ENCODE measurements at places on chromosomes 11 and 22.

GRCh38 chr22:44024288-44024921 is at the start of gene PARVB:
PARVB (plus strand) TSS chr22:44024302; CDS start chr22:44024340, 38 bp downstream.
- ATAC-seq, result peak; percentile 18

GRCh38 chr11:120894202-120894985 is 129.5 kb upstream of the TBCEL start:
- no peak for ATAC-seq

GRCh38 chr22:25008666-25009065 is 56.1 kb downstream of the KIAA1671 start:
- no peak for ATAC-seq

DNA sequence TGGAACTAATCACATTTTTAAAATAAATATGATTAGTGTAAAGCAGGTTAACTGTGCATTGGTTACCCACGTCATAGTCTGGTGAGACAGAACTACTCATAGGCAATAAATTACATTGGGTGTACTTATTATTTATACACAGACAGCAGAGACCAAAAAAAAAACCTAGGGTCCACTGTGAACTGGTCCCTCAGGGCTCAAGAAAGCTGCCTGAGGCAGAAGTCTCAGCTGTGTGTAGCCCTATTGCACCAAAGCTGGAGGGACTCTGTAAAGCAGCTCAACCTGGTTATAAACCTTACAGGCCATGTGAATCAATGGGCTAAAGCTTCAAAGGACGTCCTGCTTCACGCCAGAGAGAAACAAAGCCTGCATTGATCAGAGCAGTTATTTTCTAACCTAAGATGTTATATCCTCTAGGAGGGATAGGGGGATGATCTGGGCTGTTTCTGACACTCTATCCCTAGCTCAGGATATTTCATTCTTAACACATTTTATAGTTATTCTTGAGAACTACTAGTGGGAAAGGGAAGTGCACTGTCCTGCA is 432.2 kb upstream of the ANO3 start:
- ATAC-seq, result no peak

DNA sequence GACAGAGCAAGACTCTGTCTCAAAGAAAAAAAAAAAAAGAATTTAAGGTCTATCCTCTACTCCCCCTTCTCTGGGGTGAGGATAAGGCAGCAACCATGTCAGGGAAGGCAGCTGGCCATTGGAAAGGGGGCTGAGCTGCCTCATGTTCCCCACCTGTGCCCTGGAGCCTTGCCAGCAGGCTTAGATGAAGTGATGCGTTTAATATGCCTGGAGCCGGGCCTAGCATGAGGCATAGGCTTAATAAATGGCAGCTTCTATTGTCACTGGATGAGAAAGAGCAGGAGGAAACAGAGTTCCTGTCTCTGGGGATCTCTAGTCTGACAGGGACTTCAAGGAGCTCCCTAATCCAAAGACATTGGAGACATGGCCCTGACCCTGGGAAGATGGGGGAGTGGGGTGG is 3.2 kb upstream of the KCNE3 start:
- no peak for ATAC-seq

DNA sequence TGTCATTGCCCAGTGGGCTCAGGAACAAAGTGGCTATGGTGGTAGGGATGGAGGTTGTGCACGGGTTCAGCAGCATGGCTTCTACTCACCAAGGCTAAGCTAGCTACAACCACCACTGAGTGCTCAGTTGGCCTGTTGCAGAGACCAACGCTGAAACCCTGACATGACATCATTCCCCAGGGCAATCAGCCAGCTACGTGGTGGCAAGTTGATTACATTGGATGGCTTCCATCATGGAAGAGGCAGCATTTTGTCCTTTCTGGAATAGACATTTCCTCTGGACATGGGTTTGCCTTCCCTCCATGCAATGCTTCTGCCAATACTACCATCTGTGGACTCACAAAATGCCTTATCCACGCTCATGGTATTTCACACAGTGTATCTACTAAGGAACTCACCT is 634.3 kb downstream of the OPCML start:
- ATAC-seq, result no peak

DNA sequence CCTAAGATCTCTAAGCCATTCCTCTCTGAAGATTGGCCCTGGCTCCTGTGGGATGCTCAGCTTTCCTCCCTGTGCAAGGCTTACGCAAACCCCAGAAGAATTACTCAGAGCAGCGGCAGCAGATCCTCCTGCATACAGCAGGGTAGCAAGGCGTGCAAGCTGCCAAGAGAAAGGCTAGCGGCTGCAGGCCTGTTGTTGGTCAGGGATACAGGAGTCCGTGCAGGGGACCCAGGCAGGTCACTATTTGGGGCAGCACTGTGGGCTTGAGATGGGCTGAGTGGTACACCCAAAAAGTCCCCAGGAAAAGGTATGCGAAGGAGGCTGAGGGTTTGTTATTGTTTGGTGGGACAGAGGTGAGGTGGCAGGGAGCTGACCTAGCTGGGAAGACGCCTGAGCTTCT is 1.5 kb downstream of the GLB1L2 start:
- ATAC-seq, result no peak

GRCh38 chr11:68266121-68266891 is 5.5 kb downstream of the C11orf24 start:
- no peak for ATAC-seq

DNA sequence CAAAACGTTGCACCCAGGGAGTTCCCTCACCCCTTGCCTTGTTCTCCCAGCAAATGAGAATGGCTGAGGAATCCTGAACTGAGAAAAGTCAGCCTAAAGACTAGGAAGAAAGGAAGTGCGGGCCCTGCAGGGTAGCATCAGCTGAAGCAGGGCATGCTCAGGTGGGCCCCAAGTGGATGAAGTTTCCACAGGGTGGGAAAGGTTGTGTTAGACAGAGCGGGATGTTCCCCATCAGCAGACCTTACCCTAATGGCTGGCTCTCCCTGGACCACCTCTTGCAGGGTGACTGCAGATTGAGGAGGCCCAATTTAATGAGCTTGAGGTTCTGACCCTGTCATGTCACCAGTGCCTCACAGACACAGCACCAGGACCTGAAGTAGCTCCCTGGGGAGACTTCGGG is 81.5 kb upstream of the MYOD1 start:
- no peak for ATAC-seq

GRCh38 chr11:10747733-10748132 is 3.3 kb upstream of the CTR9 start:
- no peak for ATAC-seq

DNA sequence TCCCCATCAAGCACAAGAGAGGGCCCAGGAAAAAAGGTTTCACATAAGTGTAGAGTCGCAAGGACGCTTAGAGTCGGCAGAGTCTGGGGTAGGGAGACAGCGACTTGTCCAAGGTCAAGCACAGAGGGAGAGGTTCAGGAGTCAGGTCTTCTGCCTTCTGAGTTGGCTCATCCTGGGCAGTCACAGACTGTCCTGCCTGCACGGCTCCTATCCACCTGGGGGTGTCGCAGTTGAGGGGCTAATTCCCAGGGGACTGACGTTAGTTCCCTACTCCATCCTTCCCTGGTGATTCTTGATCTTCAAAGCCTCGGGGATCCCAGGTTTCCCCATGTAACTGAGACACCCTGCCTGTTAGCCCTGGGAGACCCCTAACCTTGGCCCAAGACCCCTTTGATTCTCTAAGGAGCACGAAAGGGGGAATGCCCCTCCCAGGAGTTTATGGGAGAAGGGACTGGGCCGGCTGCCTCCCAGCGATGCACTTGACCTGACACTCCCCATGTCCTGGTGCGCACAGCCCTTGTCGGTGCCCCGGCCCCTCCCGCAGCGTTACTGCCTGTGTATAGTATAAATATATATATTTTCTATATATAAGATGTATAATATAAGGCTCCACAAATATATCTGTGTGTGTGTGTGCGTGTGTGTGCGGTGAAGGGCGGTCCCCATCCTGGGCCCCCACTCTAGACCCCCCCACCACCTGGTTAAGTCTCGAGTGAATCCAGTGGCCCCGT is 14.7 kb upstream of the TAB1 start:
- ATAC-seq, result no peak

DNA sequence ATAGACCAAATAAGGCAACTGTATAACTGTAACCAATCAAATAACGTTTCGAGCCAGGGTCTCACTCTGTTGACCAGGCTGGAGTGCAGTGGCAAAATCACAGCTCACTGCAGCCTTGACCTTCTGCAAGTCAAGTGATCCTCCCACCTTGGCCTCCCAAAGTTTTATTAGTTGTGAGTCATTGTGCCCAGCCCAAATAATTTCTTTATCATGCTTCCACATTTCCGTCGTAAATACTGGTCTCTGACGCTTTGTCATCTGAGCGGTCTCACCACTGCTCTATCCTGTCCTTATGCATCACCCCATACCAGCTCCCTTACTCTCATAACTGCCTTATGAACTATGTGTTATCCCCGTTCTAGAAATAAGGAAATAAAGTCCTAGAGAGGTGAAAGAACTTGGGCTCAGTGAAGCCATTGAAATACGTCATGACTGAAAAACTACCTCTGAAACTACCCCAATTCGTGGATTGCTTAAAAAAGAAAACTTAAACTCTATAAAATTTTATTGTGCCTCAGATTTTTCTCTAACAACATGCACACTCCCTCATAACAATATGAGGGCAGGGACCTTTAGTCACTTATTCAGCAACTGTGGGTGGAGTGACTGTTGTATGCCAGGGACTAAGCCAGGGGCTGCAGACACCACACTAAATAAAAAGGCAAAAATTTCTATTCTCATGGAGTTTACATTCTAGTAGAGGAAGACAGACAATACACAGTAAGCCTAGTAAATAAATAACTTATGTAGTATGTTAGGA is 15.8 kb upstream of the RTN4RL2 start:
- no peak for ATAC-seq

GRCh38 chr22:33036881-33037280 is 21.3 kb downstream of the SYN3 start:
- no peak for ATAC-seq

- ATAC-seq, result no peak
Observed at GRCh38 chr11:121421149-121421901, 30.8 kb upstream of the SORL1 start.

DNA sequence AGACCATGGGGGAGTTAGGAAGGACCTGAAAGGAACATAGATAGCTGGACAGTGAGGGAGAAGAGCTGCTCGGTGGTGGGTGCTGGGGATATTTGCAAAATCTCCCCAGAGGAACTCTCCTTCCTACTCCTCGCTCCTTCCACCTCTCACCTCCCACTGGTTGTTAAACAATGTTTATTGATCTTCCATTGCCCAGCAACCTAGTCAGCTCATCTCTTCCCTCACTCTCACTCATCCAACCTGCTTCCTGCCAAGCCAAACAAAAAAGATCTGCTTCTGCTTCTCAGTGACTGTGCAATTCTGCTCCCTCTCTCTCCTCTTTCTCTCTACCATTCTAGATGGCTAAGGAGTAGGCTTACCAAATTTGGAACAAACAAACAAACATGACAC is 115.0 kb downstream of the SLC1A2 start:
- peak; percentile 27 for ATAC-seq

- no peak for ATAC-seq
Observed at GRCh38 chr11:5137014-5137413, 1.1 kb downstream of the OR52A5 start.

DNA sequence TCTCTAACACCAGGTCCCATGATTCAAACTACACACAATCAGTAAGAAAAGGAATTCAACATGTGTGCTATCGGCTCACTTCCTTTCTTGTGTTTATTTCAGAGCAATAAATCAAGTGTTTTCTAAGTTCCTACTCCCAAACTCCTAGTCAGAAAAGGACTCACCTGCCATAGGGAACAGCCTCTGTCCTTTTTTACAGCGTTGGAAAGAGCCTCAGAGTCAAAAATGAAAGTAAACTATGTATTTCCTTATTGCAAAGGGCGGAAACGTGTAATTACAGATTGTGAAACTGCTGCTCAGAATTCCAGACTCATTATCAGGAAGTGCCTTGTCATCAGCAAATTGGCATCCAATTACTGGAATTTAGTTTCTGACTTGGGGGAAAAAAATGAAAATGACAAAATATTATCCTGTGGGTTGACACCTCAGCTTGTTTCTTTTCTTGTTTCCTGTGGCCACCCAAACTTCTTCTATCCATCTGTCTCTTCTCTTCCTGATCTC is at the start of gene CASP4:
Gene CASP4, minus strand, starts transcription at position 220 of the 501 bp plus-strand sequence. Its CDS starts 49 bp downstream, at position 171.
- ATAC-seq, result peak; percentile 54

- ATAC-seq, result no peak
Observed at GRCh38 chr11:117862019-117862725, 14.3 kb downstream of the FXYD6 start.

GRCh38 chr11:64848214-64848825 is 3.9 kb upstream of the CDC42BPG start:
- ATAC-seq, result no peak

DNA sequence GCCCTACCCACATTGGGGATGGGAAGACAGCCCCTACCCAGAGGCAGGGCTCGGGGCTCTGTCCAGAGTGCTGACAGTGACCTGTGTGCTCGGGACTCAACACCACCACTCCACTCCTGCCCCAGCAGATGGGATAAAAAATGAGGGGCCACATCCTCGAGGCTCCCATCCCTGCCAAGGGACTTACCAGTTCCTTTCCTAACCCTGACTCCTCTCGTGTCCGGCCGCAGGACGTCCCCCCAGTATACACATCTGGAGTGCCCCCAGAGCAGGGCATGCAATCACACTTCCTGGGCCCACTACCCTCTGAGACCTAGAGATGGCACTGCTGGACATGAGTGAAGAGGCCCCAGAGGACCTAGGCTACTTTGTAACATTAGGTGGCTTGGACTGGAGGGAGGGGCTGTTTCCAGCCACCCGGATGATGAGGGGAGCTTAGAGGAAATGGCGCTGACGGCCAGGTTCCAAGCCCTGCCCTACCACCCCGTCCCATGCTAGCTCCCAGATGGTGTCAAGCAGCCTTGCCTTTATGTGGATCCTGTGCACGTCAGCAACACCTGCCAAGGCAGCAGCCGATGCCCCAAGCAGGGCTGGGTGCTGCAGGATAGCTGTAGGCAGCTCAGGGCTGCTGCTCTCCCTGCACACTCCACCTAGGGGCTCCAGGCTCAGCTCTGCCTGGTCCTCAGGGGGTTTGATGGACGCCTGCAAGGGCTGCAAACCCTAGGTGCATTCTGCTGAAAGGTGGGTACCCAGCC is 86.6 kb downstream of the DGCR2 start:
- ATAC-seq, result no peak

DNA sequence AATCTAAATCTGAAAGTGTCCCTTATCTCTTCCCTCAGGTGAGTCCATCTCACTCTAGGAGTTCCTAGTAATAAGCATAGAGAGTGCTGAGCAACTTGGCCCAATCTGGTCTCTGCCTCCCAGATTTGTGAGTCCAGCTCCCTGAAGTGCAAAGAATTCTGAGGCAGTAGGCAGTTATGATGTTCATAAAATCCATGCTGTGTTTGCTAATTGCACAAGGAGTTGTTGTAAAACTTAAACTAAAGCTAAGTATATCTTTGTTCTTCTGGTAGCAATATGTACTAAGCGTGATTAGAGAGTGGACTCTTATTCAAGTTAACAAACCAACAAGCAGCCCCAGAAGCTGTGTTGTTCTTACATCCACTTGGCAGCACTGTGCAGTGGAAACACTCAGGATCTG is 7.6 kb upstream of the PTH start:
- no peak for ATAC-seq
